ENCODE measurements at places on chromosomes 4 and X. TPM values are rescaled to one million over a fixed set of nuclear protein-coding genes. Genes with fewer than 3 reads are reported as not detected.
A peak's percentile ranks its signal among the peaks of the same experiment; 100 is the strongest.

GRCh38 chr4:78560296-78560963, 8.9 kb downstream of the ANXA3 start:
- DNase-seq: peak; percentile 64

NEUROG2 gene
- total RNA-seq: not detected

DNA sequence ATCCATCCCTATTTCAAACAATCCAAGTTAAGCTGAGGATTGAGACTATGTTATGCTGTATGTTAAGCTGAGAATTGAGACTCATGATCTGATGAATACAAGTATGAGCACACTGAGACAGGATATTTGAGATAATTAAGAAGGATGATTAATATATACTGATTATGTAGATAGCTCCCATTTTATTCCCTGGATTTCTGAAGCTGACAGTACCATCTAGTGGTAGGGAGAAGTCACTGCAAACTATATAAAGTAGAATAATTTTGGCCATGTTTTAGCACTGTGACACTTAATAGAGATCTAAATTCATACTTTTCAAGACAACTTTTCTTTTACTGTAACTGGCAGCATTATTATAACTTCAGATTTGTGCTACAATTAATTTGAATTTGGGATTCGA, 63.8 kb upstream of the HPRT1 start:
- DNase-seq: peak; percentile 21

- no peak for DNase-seq
Measured at GRCh38 chr4:65381648-65382047, 288.6 kb downstream of the EPHA5 start.

GRCh38 chrX:149572743-149573142, 14.5 kb downstream of the MAGEA9B start:
- DNase-seq: no peak

DNA sequence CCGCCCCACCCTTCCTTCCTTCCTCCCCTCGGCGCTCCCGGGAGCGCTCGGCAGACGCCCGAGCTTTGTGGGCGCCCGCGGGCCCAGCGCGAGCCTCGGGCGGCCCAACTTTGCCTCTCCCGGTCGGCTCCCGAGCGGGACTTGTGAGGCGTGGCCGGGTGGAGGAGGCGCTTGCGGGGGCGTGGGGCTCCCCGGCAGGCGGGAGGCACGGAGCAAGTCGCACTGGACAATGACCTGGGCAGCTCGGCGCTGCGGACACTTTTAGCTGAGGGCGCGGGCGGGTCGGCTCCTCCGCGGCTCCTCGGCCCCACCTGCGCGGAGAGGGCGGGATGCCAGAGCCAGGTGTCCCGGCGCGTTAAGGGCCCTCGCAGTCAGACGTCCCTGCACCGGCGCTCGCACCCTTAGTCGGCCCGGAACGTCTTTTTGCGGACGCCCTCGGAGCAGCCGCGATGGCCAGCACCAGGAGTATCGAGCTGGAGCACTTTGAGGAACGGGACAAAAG, 385 bp downstream of the DCLK2 start:
- DNase-seq: peak; percentile 30

BEND2 gene
- total RNA-seq: not detected

DNA sequence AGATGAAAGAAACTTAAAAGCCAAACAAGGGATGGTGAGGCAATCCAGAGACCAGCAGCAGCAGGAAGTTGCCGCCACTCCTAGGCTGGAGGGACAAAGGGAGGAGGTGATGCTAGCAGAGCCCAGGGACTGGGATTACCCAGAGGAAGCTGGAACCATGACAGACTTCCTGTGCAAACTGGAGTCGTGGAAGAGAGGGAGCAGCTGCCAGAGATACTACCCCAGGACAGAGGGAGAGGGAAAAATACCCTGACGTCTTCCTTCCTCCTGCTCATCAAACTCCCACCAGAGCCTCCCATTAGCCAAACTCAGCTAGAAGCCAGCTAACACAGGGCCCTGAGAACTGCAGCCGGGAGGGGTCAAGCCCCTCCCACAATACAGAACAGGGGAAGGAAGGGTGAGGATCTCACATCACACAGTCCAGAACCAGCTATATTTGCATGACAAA, 101.2 kb upstream of the KLF3 start:
- DNase-seq: no peak

OTOP1 gene
- total RNA-seq: not detected

GRCh38 chrX:154967603-154968002, 54.9 kb downstream of the F8 start:
- DNase-seq: peak; percentile 29

TMEM31 gene
- total RNA-seq: not detected

GRCh38 chrX:20973038-20973437, 401.2 kb upstream of the CNKSR2 start:
- no peak for DNase-seq

DNA sequence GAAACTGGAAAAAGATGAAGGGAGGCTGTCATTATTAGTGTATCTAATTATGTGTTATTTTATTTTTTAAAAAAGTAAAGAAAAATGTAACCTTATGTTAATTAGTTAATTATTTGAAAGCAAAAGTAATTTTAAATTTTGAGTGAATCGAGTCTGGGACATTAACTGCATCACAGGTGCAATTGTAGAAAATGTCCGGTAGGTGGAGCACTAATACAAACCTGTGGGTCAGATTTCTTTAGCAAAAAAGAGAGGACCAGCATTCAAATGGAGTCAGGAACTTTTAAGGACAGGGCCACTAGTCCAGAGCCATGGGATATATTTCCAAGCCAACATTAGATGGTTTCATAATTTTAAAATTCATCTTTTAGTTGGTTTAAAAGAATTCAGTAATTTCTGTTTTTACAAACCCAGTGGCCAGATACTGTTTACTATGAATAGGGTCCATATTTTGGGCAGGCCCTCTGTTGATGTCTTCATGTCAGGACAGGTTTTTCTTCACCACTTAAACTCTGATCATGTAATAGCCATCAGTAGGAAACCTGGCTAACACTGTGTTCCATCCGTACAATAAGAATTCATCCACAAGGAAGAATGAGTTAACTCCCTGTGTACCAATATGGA, 27.2 kb downstream of the BST1 start:
- peak; percentile 46 for DNase-seq

GRCh38 chrX:103780336-103781061, 3.9 kb downstream of the PLP1 start:
- no peak for DNase-seq

- DNase-seq: no peak
Measured at GRCh38 chr4:8260656-8261111, 8.9 kb upstream of the HTRA3 start.

GRCh38 chr4:138576684-138577083, 334.5 kb upstream of the SLC7A11 start:
- peak; percentile 45 for DNase-seq

- no peak for DNase-seq
Measured at GRCh38 chr4:121009578-121010478, 62.5 kb downstream of the NDNF start.

FGF5 gene
- not detected for total RNA-seq

PHOX2B gene
- total RNA-seq: not detected

DNA sequence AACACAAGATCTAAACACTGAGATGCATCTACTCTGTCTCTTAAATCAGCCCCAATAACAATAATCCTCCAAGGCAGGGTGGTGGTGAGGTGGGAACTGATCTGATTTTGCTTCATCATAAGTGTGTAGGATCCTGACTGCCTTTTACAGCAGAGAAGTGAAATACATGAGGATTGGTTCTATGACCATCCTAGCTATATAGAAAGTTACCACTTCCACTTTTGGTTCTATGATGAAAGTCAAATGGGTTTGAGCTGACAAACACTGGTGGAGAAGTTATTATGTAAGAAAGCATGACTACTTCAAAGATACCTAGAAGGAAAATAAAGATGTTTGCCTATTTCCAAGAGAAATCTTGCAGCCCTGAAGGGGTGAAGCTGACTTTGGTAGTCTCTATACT, 181.6 kb downstream of the NKX6-1 start:
- no peak for DNase-seq

RGS12 gene
- total RNA-seq: 7.9 TPM

DNA sequence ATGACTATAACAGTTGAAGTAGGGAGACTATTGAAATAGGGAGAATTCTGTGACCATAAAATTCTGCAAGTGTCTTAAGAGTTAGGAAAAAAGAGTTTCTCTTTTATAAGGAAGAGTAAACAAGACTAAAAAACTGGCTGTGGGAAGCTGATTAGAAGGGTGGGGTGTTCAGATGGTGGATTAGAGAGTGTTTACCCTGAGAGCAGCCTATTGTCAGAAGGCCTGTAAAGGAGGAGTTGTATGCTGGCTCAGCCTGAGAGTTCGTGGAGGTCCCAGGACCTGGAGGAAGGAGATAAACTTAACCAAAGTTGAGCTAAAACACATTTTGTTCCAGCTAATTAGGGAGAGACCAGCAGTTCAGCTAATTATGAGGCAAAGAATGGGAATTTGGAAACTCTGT, 629.7 kb downstream of the PCDH7 start:
- DNase-seq: no peak

- no peak for DNase-seq
Measured at GRCh38 chr4:105586638-105587328, 34.4 kb downstream of the ARHGEF38 start.

DNA sequence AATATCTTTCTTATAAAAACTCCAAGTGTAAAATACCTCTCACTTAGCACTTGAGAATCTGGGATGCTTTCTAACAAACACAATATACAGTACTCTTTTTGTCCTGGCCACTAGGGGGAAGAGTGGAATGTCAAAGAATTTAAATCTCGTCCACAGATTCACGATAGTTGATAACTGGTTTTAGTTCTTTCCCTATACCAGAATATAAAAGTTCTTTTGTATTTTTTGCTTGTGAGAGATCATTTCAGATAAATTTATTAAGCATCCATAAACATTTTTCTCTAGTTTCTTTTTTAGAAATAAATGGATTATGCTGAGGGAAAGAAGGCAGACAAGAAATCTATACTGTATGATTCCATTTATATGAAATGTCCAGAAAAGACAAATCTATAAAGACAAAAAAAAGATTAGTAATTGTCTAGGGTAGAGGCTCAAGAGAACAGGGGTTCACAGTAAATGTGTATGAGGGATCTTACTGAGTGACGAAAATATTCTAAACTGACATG, 50.4 kb downstream of the MGARP start:
- peak; percentile 44 for DNase-seq

Measured in NCI-H460 (cell line).